ENCODE measurements at places on chromosomes 5 and 9.

- DNase-seq: no peak
These were observed 2.5 kb downstream of the IL7R start for GRCh38 chr5:35859101-35859661.

GRCh38 chr9:119998614-119999013 lies 581.4 kb downstream of the CDK5RAP2 start:
- no peak for DNase-seq

GRCh38 chr9:36039121-36039520 lies 2.4 kb downstream of the RECK start:
- no peak for DNase-seq

DNA sequence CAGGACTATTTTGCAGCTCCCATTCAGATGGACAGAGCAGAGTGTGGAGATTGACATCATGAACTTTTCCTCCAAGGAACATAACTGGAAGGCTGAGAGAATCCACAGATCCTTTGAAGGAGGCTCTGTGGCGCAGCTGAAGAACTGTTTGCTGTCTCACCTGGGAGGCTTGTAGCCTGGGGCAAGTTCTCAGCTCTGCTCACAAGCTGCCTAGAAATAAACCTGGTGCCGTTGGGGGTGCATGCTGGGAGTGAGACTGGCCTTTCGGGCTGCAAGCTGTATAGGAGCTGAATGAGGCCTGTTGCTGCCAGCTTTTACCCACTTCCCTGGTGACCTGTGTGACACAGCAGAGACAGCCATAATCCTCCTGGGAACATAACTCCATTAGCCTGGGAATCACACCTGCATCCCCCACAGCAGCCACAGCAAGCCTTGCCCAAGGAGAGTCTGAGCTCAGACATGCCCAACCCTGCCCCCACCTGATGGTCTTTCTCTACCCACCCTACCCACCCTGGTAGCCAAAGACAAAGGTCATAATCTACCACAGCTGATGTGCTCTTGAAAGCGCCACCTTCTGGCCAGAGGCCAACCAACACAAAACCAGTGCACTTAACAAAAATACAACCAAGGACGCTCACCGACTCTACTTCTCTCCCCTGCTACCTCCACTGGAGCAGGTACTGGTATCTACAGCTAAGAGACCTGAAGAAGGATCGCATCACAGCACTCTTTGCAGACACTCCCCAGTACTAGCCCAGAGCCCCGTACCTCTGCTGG lies 205.1 kb upstream of the MRPS30 start:
- no peak for DNase-seq

DNA sequence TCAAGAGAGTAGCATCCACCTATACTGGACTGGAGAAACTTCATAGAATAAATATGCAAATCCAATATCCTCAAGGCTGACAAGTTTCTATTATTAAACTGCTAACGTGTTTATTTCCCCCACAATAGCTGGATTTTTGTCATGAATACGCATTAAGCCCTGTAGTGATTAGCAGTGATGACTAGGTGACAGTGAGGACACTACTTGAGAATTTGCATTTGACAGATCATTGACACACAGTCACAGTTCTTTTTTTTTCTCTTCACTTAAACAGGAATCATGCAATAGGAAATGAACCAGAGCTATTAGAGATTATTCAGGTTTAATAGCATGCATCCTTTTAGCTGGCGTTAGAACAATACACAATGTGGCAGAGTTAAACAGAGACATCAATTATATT lies 35.3 kb downstream of the MPDZ start:
- no peak for DNase-seq

DNA sequence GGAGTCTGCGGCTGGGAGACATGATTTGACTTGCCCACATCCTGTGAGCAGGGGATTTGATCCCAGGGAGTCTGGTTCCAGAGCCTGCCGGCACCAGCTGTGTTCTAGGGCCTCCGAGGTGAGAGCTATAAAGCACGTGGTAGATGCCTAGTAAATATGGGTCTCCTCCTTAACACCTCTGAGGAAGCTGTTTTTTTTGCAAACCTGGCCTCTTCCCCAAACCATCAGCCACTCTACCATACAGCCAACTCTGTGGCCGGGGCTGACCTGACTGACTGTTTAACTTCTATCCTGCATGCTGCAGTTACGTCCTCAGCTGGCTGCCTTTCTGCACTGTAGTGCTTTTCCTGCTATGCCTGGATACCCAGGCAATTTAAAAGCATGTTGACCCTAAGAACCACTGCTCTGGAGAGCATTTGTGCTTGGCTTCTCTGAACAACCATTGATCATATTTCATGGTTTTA lies 220.5 kb downstream of the SLIT3 start:
- DNase-seq: no peak

- no peak for DNase-seq
These were observed 264.1 kb downstream of the MLLT3 start for GRCh38 chr9:20358207-20358606.

DNA sequence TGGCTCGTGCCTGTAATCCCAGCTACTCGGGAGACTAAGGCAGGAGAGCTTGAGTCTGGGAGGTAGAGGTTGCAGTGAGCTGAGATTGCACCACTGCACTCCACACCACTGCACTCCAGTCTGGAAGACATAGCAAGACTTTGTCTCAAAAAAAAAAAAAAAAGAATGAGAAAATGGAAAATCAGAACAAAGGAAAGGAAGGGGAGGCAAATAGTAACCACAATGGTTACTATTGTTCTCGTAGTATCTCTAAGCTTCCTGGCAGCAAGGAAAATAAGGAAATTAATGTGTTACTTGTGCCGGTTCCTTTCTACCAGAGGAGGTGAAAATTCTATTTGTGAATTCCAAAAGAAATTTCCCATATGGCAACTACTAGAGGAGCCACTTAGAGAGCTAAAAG lies 48.5 kb upstream of the BNC2 start:
- DNase-seq: no peak

GRCh38 chr5:121152411-121152810 lies 688.3 kb downstream of the PRR16 start:
- DNase-seq: no peak

DNA sequence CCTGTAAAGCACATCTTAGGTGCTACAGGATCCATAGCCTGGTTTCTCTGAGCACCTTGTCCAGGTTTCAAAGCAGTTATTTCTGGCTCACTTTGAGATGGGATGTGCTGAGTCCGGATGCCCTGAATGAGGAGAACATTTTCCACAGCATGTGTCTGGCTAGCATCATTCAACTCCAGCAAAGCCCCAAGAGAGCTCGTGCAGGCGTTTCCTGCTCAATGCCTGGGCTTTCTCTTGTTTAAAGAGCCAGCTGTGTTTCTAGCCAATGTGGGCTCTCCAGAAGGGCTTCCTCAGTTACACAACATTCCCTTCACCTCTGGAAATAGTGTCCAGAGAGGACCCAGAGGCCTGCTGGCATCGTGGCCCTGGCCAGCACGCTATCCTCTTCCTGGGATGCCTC lies 411.7 kb downstream of the DMAC1 start:
- DNase-seq: no peak

DNA sequence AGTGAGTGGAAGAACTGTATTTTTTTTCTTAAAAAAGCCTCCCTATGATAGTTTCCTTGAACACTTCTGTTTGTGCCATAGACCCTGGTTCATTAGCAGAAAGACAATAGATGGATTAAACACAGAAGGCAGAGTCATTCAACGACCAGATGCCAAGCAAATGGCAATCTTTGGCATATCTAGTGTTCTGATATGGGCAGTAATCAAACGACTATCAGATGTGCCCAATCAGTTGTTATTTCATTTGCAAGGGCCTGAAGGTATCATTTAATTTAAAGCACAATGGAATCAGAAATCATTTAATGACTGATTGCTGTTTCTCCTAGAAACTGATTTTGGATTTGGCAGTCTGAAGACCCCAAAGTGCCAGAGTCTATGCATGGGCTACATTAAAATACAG lies 61.3 kb downstream of the SGCD start:
- no peak for DNase-seq

Measured in stimulated activated CD8-positive, alpha-beta memory T cell treated with anti-CD3 and anti-CD28 coated beads, Interleukin-7, amount 100 ng/mL, for 48 hours (primary cell).